NCI-H1694 (cell line): ENCODE measurements at places on chromosomes 1 and 21.

DNA sequence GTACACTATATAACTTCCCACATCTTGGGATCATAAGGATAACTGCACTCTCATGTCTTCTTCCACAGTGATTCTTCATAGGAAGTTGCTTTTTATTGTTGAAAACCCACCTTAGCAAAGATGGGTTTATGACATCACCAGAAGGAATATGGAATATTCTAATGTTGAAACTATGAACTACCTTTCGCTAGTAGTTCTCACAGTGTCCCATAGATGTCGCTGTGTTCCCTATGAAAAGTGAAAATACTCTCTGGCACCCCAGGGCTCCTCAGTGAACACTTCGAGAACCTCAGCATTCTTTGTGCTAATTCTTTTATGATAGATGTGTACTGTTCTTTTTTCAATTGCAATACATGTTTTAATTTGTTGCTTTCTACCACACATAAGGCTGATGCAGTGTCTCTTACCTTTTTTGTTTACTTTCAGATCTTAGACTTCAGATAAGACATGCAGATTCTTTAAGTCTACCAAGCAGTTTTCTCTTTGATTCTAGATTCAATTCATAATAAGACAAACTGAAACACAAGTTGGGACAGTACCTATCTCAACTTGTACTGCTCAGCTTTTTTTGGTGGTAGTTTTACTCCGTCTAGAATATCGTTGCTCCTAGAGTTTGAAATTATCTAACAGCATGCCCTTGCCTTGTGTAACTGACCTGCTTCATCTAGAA, 90.8 kb downstream of the GTF2B start:
- peak; percentile 21 for DNase-seq

DNA sequence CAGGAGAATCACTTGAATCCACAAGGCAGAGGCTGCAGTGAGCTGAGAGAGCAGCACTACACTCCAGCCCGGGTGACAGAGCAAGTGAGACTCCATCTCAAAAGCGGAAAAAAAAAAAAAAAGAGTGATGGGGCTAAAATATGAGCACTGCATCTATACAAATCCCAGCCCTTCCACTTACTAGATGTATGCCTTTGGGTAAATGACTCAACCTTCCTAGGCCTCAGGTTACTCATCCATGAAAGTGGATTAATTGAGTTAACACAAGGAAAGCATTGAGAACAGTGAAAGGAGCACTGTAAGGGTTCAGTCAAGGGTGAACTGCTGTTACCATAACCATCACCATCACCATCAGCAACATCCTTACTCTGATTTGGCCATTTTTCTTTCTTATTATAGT, 226.4 kb upstream of the C8B start:
- DNase-seq: no peak

GRCh38 chr1:64318428-64318827, 115.0 kb downstream of the UBE2U start:
- DNase-seq: no peak

DNA sequence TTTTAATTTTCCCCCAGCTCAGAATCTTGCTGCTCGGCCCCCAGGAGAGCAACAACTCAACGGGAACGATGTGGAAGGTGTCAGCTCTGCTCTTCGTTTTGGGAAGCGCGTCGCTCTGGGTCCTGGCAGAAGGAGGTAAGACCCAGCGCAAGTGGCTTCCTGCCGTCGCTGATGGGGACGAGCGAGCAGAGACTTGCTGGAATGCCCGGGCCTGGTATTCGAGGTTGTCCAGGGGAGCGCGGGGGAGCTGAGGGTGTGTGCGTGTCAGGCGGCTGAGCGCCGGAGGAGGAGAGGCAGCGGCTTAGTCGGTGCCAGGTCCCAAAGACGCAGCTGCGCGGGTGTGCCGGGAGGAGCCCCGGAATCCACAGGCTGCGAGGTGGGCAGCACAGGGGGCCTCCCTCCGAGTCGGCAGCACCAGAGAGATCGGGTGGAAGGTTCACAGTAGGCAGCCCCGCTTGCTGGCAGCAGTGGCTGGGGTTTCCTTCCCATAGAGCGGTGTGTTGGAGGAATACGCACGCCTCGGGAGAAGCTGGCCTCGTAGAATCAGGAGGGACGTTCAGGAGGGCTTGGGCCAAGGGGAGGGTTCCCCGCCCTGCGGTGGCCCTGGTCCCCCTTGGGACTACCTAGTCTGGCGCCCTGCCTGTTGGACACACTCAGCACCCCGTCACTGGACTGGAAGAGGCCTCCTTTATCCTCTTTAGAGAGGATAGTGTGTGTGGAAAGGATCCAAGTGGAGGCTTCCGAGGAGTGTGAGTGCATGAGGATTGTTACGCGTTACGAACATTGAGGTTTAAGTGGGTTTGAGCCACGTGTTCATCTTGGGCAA, 547 bp downstream of the PDPN start:
- DNase-seq: no peak

- peak; percentile 46 for DNase-seq
These were observed 20.2 kb downstream of the BTG2 start for GRCh38 chr1:203325418-203326091.

DNA sequence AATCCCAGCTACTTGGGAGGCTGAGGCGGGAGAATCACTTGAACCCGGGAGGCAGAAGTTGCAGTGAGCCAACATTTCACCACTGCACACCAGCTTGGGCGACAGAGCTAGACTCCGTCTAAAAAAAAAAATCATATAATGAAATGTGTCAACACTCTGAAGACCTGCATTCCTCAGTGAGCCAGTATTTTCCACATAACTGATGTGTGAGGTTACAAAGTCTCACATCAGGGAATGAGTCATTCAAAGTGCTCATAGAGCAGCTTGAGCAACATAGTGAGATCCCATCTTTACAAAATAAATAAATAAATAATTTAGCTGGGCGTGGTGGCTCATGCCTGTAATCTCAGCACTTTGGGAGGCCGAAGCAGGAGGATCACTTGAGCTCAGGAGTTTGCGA, 65.5 kb downstream of the CASZ1 start:
- no peak for DNase-seq

DNA sequence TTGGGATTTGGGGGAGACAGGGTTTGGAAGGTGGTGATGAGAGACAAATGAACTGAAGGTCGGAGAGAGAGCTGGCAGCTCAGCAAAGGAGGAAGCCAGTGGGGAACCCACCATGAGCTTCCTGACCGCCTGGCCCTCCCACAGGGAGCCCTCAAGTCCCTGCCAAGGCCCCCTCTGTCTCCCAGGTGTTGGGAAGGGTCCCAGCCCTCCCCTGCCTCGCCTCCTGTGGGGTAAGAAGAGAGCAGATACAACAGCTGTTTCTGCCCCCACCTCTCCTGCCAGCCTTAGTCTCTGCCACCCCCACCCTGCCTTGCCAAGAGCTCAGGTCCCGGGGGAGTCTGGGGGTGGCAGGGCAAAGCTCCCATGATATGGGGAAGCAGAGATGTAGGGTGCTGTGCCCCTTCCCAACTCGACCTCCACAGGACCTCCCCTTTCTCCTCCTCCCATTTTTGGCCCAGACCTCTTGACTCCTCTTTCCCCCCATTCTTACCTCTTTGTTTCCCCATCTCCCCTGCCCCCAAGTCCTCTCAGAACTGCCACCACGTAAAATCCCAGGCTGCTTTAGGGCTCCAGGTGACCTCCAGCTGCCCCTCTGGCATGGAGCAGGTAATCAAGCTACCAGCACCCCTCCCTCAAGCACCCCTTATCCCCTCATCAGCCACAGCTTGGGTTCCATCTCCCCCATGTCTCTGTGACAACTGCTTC, 556 bp downstream of the S100A1 start:
- DNase-seq: no peak
